ENCODE measurements at places on chromosomes 2 and 18.

DNA sequence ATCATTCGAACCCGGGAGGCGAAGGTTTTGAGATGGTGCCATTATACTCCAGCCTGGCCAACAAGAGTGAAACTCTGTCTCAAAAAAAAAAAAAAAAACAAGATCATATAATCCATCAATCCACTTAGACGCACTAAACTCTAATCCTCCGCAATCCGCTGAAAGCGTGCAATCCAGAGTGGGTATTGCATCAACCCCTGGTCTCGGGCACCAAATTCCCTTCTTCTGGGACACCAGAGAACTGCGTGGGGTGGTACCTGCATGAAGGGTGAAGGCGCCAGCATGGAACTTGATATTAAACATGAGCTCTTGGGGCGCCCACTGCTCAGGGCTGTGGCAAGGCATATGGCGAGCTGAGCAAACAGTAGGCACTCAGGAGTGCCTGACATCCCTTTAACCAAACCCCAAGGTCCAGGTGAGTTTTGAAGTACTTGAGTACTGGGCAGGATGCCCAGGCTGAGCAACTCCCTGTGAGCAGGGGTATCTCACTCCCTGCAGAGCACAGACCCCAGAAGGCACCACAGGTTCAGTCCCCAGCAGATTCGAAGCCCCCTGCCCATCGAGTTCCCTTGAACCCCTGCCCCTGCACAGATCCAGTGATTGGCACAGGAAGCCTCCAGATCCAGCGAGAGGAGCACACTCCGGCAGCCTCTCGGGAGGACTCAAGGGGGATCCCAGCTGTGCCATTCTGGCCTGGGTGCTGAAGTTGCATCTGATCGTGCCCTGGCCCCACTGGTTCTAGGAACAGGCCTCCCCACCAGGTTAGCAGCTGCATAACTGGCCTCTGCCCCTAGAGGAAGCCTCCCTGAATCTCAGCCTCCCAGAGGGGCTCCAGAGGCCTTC, 8.0 kb downstream of the ALPI start:
- no peak for DNase-seq

DNA sequence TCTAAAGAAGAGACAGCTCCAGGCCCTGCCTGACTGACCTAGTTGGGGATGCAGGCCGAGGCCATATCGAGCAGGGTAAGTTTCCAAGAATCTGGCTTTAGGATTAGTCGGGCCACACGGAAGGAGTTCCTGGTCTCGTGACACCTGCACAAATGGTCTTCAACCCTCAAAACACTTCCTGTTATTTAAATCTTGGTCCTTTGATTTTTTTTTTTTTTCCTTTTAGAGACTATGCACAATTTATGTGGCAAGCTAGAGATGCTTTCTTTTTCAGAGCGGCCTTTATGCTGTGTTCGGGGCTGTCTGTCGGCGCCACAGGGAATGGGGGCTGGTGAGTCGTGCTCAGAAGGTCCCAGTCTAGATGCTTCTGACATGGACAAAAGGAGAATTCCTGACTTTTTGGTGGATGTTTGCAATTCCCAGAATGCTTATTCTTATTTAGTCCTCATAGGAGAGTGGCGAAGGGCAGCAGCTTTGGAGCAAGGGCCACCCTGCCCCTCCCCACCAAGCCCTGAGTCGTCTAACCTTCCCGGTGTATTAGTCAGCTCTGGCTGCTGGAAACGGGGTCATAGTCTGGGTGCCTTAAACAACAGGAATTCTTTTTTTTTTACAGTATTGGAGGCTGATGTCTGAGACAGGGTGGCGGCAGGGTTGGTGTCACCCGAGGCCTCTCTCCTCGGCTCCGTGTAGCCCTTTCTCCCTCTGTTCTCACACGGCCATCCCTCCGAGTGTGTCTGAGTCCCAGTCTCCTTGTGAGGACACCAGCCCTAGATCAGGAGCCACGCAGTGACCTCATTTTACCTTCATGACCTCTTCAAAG, 27.4 kb downstream of the HPCAL1 start:
- DNase-seq, result no peak

DNA sequence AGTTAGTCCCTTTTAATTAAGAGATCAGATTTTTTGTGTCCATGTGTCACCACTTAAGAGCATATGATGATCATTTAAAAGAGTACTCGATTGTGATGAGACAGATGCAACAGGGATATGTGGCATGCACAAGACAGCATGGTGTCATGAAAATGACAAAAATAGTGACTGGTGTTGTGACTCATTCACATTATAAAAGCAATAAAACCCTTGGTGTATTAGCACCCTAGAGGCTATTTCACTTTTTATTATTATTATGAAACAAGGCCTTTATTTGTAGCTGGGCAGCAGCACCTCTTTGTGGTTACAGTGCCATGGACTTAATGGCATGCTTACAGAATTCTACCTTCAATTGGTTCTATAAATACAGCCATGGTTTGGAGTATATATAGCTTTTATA, 1296.0 kb upstream of the ZEB2 start:
- DNase-seq, result no peak

GRCh38 chr18:42185486-42185885, 230.5 kb downstream of the PIK3C3 start:
- no peak for DNase-seq

- DNase-seq, result no peak
Observed at GRCh38 chr2:100615471-100615870, 52.7 kb downstream of the PDCL3 start.

DNA sequence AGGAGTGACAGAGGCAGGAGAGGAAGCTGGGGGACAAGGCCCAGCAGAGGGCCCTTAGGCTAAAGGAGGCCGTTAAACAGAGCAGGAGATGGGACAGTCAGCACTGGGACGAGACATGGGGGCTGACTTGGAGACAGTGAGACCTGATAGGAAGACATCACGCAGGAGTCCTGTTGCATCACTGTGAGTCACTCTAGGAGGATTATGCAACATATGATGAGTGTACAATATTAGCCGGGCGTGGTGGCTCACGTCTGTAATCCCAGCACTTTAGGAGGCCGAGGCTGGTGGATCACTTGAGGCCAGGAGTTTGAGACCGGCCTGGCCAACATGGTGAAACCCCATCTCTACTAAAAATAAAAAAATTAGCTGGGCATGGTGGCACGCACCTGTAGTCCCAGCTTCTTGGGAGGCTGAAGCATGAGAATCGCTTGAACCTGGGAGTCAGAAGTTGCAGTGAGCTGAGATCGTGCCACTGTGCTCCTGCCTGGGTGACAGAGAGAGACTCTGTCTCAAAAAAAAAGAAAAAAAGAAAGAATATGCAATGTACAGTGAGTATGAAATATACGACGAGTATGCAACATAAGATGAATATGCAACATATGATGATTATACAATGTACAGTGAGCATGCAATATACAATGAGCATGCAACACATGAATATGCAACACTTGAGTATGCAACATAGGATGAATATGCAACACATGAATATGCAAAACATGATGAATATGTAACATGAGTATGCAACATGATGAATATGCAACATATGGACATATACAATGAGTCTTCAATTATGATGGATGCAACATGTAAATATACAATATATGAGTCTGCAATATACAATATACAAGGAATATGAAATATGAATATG, 83.3 kb upstream of the ID2 start:
- DNase-seq, result no peak

DNA sequence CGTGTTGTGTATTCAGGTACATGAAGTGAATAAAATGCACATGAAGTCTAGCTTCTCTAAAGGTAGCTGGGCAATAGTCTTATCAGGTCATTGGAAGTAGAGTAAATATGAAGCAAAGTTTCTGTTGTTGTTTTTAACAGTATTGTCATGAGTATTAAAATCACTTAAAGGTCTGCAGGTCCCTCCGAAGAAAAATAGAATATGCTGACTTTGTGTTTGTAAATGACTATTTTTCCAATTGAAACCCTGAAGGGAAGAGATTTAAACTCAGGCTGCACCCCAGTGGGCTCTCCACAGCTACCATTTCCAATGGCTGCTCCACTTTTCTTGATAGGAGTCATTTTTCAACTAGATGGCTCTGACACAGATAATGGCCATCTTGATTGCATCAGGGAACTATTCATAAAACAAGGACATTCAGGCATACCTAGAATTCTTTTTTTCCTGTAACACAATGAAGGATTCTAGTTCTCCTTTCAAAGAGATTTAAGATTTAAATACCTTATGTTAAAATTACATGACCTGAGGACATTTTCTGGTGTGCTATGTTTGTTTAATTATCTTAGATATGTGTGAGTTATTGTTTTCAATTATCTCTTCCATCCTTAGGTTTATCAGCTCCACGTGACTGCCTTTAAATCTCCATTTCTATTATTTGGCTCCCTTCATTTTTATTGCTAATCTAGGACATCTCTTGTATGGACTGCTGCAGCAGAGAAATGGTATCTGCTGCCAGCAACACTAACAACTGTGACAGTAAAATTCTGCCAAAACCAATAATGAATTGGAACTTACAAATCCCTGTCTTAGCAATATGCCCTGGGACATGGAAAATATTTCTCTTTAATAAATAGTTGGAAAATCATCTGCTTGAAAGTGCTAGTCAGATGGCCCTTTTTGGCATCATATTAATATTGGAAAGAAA, 149.2 kb upstream of the NOSTRIN start:
- no peak for DNase-seq

DNA sequence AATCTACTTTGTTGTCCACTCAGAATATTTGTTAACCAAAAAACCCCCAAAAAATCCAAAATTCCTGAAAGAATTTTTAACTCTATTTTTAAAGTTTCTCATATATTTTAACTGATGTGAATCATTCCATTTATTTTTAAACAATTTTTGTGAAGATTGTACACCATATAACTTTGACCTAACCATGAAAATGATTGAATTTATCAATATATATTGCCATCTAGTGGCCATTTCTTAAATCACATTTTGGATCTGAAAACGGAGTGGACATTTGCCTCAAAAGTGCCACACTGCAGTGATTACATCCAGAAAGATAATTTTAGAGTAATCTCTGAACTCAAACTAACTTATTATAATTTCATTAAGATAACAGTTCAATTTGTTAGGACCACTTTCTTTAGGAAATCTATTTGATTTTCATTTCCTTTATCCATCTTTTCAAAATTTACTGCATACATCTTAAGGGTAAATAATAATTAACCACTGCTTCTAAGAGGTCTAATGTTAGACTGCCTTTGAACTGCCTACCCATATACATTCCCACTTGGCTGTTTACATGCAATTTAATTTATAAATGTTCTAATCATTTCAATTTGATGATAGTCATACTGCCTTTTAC, 71.1 kb downstream of the DSC3 start:
- no peak for DNase-seq

- DNase-seq, result no peak
Observed at GRCh38 chr2:59223742-59224141, 982.6 kb upstream of the FANCL start.

DNA sequence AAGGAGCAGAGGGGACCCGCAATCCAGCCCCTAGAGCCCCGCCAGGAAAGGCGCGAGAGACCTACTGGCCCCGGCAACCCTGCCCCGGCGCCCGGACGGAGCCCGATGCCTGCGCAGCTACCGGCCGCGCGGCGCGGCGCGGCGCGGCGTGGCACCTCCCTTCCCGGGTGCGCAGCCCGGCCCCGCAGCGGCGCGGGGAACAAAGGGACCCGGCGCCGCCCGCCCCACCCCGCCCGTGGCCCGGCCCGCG, 307 bp downstream of the CDH2 start:
- DNase-seq, result no peak

GRCh38 chr2:209680596-209680995, 91.0 kb upstream of the UNC80 start:
- DNase-seq, result no peak

GRCh38 chr2:32484937-32485336, 128.1 kb downstream of the BIRC6 start:
- DNase-seq, result no peak

- no peak for DNase-seq
Observed at GRCh38 chr2:180412219-180412618, 405.1 kb upstream of the CWC22 start.

- DNase-seq, result no peak
Observed at GRCh38 chr2:108316033-108316432, 27.3 kb downstream of the SULT1C2 start.

- no peak for DNase-seq
Observed at GRCh38 chr18:4004183-4004829, 450.8 kb downstream of the DLGAP1 start.

GRCh38 chr2:207274530-207275189, 108.9 kb upstream of the KLF7 start:
- DNase-seq, result no peak

DNA sequence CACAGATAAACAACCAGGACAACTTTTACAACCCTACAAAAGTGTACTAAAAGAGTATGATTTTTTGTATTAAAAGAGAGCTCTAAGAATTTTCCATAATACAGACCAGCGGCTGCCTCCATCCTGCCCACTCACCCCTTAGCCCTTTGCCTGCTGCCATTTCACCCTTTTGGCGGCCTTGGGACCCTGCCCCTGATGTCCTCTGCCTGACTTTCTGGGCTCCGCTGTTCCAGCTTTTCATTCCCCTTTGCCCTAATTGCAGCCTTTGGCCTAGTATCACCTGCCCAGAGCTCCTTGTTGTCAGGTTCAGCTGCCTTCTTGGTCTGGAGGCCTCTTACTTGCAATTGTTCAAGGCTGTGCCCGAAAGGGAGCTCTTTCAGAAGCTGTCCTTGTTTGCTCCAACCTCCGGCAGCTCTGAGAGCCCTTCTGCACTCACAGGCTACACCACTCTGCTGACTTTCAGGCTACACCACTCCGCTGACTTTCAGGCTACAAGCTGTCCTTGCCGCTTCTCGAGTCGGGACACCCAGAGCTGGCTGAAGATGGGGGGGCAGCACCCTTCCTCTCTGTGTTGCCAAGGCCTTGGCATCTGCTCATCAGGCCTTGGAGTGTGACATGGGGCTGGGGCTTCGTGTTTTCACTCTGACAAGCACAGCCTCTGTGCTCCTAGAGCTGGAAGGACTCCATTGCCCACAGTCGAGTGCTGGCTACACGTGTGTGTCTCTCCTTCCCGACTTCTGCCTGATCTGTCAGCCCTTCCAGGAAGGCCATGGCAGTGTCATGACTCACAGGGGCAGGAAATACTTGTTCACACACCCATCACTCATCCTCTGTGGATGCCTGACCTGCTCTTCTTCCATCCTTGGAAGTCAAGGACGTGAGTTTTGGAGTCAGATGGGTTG, 43.1 kb upstream of the HDAC4 start:
- no peak for DNase-seq

DNA sequence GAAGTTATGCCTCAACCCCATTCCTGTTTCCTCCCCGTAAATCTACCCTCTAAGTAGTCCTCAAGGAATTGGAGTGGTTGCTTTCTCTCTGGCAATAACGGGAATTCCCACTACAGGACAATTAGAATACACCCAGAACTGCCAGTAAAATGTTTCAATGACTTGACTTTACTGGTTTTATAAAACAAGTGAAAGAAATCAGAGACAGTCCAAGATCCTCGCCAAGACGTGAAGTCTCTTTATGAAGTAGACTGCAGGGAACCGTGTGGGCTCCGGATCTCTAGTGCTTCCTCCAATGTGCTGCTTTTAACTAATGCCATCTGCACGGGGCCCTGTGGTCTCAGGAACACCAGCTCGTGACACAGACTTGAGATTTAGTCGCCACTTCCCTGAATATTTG, 101.4 kb downstream of the CPO start:
- DNase-seq, result no peak

Data from stimulated activated CD4-positive, alpha-beta T cell treated with anti-CD3 and anti-CD28 coated beads, TNF-alpha, amount 100 ng/mL, for 24 hours (primary cell).